Peyer's patch (tissue), 4 donors: ENCODE measurements at places on chromosomes 2 and 18. TPM values are rescaled to one million over a fixed set of nuclear protein-coding genes. Genes with fewer than 3 reads are reported as not detected.

DNA sequence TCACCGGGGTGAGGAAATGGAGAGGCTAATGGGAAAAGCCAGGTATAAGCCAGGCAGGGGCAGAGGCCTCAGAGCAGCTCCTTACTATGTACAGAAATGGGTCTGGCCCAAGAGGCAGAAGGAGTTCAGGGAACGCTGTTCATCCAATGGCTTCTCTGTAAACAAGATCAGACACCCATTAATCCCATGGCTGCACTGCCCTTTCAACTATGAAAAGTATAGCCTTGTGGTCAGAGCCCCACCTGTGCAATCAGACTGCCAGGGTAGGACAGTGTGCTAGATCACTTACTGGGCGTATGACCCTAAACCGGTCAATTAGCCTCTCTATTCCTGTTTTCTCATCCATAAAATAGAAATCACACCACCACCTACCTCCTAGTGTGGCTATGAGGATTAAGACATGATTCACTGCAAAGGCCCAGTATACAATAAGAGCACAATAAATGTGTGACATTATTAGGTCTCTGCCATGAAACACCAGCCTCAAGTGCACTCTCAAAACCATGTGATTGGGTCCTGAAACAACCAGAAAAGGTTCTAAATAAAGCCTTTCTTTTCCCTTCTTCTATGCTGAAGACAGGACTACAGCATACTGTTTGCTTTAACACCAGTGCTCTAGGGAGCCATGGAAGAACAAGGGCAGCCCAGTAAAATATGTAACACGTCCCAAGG lies 4.4 kb downstream of the ANKRD44 start:
- no peak for DNase-seq

- no peak for DNase-seq
These were observed 103.1 kb upstream of the APCDD1 start for GRCh38 chr18:10351219-10351818.

Gene C18orf54
- total RNA-seq, result 1.2 TPM

Gene DUSP11
- 25.6 TPM for total RNA-seq
